ENCODE measurements at places on chromosomes 6 and 20.

GRCh38 chr20:36317675-36318074, 11.5 kb downstream of the DLGAP4 start:
- DNase-seq = no peak

- DNase-seq = no peak
These were observed 37.9 kb downstream of the SPATA2 start for GRCh38 chr20:49877386-49877921.

DNA sequence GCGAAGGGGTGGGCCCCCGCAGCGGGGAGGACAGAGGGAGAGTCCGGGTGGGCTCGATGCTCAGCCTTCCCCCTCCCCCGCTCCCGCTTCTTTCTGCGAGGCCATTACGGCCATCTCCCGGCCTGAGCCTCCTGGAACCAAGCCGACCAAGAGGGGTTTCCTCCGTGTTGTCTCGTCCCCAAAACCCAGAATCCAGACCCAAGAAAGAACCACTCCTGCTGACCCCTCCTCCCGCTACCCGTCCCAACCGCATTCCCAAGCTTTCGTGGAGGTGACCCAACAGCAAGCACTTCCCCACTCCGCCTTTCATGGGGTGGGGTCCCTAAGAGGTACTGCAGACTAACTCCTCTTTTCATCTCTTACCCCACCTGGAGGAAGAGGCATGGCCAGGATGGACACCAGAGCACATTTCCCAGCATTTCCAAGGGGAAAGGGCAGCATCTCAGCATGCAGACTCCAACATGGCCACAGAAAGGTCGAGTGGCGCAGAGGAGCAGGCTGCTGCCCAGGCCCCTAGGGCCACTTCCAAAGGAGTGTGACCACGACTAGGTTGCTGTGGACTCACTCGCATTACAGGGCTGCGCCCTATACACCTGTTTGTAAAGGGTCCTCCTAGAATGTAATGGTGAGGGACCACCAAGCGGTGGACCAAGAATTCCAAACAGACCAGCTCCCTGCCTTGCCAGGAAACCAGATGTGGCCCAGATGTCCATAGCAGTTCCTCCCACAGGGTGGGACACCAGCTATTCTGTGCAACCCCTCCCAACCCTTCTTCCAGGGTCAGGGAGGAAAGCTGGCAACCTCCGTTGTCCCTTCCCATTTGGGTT, 53.4 kb downstream of the MRPL14 start:
- no peak for DNase-seq

DNA sequence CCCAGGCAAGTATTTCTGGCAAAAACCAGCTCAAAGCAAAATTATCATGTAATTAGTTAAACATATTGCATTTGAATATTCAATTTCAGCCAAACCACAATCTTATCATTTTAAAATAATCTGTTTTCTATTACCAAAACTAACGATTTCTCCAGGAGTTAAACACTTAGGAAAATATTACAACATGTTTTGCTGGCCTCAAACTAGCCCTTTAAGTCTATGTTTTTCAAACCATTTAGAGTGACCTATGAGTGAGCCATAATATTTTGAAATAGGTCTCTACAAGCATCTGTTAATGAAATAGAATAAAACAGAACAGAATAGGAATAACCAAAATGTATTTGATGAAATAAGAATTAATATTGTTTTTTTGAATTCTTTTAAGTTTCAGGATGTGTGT, 370.9 kb downstream of the COL12A1 start:
- DNase-seq = no peak
